ENCODE measurements at places on chromosomes 3 and 15.

GRCh38 chr3:55203006-55203405, 275.1 kb upstream of the LRTM1 start:
- no peak for DNase-seq

DNA sequence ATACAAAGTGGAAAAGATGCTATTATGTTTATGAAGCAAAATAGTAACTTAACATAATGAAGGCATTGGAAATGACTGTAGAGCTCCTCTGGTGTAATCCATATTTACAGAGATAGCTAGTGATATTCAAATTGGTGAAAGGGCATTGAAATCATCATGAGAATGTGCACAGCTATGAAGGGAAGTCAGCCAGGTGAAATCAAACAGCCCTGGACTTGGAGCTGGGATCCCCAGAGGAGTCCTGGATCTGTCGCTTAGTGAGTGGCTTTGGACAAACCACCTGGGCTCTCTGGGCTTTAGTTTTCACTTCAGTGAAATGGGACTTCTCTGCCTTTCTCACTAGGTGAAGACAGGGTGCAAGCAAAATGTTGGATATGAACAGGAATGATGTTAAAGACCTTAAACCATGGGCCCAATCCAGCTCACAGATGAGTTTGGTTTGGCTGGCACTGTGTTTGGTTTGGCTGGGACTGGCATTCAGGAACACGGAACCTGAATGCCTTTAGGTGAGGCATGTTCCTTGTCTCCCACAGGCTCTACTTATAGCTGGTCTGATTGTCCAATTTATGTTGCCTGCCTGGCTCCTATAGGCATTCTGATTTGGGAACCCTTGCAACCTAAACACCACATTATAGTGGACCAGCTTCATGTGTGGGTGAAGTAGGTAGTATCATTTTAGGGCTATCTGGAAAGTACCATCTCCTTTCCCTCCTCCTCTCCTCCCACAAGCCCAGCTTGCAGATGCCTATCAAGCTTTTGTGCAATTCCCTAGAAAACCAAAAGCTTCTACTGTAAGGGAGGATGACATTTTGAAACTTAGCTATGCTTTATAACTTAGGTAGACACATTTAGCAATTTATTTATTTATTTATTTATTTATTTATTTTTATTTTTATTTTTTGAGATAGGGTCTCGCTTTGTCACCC, 110.6 kb upstream of the TNFAIP8L3 start:
- no peak for DNase-seq

DNA sequence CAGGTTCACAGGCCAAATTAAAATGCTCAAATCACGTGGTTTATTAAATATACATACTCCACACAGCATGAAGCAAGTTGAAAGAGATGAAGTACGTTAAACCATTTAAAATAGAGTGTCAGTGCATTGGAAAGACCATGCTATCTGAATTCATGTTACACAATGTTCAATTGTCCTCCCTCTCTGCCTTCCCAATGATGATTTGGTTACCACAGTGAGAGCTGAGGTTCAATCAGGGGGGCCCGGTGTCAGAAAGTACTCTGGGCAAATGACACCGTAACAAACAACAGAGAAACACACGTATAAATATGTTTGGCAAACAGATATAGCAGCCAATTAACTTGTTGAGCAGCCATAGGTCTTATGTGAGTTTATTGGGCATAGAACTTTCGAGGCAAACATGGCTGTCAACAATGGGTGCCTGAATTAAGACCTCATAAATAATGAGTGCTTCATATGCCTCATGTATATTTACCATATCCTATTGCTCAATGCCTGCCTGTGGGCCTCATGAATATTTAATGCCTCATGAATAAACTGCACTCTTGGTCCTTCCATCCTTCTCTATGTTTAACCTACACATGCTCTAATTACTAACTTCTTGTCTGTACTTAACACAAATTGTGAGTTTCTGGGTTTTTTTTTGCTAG, 641.5 kb downstream of the PLOD2 start:
- DNase-seq, result no peak

- no peak for DNase-seq
Measured at GRCh38 chr15:33846142-33846541, 122.2 kb upstream of the CHRM5 start.
